ENCODE measurements at places on chromosomes 13 and 19. TPM values are rescaled to one million over a fixed set of nuclear protein-coding genes. Genes with fewer than 3 reads are reported as not detected.

Gene ALOX5AP
- 31.6 TPM for total RNA-seq

Gene NCR1
- 0.72 TPM for total RNA-seq

DNA sequence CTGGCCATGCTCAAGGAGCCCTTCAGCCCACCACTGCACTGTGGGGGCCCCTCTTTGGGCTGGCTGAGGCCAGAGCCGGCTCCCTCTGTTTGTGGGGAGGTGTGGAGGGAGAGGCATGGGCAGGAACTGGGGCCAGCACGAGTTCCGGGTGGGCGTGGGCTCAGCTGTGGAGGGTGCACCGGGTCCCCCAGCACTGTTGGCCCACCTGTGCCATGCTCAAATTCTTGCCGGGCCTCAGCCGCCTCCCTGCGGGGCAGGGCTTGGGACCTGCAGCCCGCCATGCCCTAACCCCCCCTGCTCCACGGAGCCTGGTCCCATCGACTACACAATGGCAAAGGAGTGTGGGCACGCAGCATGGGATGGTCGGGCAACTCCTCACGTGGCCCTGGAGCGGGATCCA, 38.8 kb upstream of the TNFRSF19 start:
- H3K27ac ChIP-seq: no peak overlapping the region
- no peaks in the 10 kb centered on the region for H3K36me3 ChIP-seq
- H3K27me3 ChIP-seq: no peaks in the 10 kb centered on the region
- no peak for DNase-seq
- no peak overlapping the region for H3K4me3 ChIP-seq
- H3K4me1 ChIP-seq: no peaks in the 10 kb centered on the region

DNA sequence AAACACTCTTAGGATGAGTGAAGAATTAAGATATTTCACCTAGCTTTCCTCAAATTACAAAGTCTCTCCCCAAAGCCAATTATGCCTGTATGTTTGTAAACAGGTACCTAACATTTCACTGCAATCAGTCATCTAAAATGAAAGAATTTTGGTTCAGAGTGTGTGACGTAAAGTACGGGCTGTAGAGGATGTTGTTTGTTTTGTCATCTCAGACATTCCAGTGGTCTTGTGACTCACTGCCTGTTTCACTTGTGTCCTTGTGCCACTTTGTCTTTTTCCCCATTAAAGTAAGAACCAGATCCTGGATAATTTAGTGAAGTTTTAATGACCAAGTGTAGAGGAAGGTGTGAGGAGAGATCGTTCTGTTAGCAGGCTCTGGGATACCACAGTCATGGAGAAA, 28.6 kb upstream of the EID2 start:
- DNase-seq: no peak
- no peaks in the 10 kb centered on the region for H3K27me3 ChIP-seq
- H3K4me1 ChIP-seq: no peaks in the 10 kb centered on the region
- no peaks in the 10 kb centered on the region for H3K36me3 ChIP-seq
- no peak overlapping the region for H3K4me3 ChIP-seq

DNA sequence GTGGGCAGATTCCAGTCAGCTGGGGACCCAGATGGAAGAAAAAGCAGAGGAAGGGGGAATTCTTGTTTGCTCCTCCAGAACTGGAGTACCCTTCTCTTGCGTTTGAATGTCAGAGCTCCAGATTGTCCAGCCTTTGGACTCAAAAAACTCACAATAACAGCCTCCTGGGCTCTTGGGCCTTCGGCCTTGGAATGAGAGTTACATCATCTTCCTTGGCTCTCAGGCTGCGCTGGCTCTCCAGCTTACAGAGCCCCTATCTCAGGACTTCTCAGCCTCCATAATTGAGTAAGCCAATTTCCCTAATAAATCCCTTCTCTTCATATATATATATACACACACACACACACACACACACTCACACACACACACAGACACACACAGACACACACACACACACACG, 1215.7 kb upstream of the SLC10A2 start:
- no peaks in the 10 kb centered on the region for H3K4me1 ChIP-seq
- H3K27ac ChIP-seq: no peak overlapping the region
- H3K27me3 ChIP-seq: no peaks in the 10 kb centered on the region
- no peak overlapping the region for H3K4me3 ChIP-seq

DNA sequence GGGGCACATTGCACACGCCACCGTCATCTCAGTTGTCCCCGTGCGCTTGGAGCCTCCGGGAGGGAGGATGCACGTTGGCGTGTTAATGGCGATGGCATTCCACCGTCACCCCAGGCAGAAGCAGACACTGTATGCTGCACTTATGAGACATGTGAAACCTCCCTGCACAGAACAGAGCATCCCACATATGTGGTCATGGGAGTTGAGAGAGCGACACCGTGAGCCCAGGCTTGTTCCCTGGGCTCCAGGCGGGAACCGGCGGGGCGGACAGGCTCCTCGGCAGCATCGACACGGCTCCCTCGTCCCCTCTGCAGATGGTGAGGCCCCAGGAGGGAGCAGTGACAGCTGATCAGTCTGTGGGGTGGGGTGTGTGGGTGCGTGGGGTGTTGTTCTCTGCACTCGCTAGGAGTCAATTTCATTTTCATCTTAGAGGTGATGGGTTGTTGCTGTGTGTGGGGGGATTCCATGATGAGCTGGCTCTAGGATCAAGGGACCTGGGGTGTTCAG, 40.4 kb downstream of the CRTC1 start:
- no peaks in the 10 kb centered on the region for H3K36me3 ChIP-seq
- H3K4me1 ChIP-seq: no peaks in the 10 kb centered on the region
- no peak overlapping the region for H3K27ac ChIP-seq
- H3K4me3 ChIP-seq: no peak overlapping the region
- no peak for DNase-seq
